Endodermal cell (in vitro differentiated cells): ENCODE measurements at places on chromosomes 2 and 18. TPM values are rescaled to one million over a fixed set of nuclear protein-coding genes. Genes with fewer than 3 reads are reported as not detected.

The IL1F10 gene
- total RNA-seq: not detected in 3 replicates

The NAT8 gene
- not detected in 2 replicates for total RNA-seq

GRCh38 chr18:57649556-57650500, 28.2 kb upstream of the NARS1 start:
- DNase-seq: no peak

- no peak for DNase-seq
Observed at GRCh38 chr2:57373530-57373929, 673.1 kb upstream of the VRK2 start.

- DNase-seq: no peak
Observed at GRCh38 chr2:11891671-11892440, 145.4 kb downstream of the LPIN1 start.
